ENCODE measurements at places on chromosomes 6 and 20. TPM values are rescaled to one million over a fixed set of nuclear protein-coding genes. Genes with fewer than 3 reads are reported as not detected.

- H3K27ac ChIP-seq, result no peak overlapping the region
- H3K36me3 ChIP-seq, result no peaks in the 10 kb centered on the region
- DNase-seq, result no peak
- peaks cover 30% of the 10 kb centered on the region for H3K27me3 ChIP-seq
- no peaks in the 10 kb centered on the region for H3K4me1 ChIP-seq
- H3K4me3 ChIP-seq, result no peak overlapping the region
Observed at GRCh38 chr20:56002908-56003800, 2.2 kb downstream of the CBLN4 start.

DNA sequence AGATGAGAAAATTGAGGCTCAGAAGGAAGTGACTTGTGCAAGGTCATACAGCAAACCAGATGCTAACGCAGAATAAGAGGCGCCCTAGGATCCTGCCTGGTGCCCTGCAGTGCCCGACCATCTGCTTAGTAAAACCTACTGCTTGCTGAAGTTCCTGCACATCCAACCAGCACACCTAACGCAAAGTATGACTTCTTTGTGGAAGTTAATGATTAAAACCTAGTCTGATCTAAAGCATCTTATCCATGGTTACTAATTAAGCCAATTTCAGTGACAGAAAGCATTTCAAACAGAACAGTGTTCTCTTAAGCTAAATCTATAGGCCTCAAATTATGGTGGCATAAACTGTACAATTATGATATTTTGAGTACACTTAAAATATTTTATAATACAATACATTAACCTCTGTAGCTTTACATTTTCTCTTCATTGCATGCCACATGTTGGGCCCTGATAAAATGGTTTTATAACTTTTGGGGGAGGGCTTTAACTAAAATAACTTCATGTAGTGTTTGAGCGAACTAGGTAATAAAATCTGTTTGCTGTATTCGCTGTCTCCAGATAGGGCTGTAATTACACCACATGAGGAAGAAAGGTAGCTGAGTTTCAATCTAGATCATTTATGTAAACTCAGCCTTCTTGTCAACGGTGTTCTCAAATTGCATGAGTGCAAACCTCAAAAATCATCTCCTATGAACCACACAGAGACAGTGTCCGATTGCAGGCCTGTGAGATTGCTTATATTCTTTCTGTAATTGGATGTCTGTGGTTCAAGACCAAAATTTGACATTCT, 37.5 kb upstream of the BEND3 start:
- H3K4me3 ChIP-seq, result no peak overlapping the region
- no peak overlapping the region for H3K27ac ChIP-seq
- H3K36me3 ChIP-seq, result no peaks in the 10 kb centered on the region
- H3K27me3 ChIP-seq, result no peaks in the 10 kb centered on the region

GRCh38 chr20:41142919-41143318, 5.6 kb downstream of the PLCG1 start:
- H3K27ac ChIP-seq, result peak overlapping the region; percentile 98
- H3K4me1 ChIP-seq, result peaks cover 94% of the 10 kb centered on the region
- no peak for DNase-seq
- peaks cover 24% of the 10 kb centered on the region for H3K36me3 ChIP-seq
- peak overlapping the region; percentile 9 for H3K4me3 ChIP-seq
- H3K27me3 ChIP-seq, result no peaks in the 10 kb centered on the region

- H3K4me1 ChIP-seq, result no peaks in the 10 kb centered on the region
- no peaks in the 10 kb centered on the region for H3K27me3 ChIP-seq
- H3K4me3 ChIP-seq, result no peak overlapping the region
- H3K27ac ChIP-seq, result no peak overlapping the region
- DNase-seq, result no peak
Observed at GRCh38 chr6:53011979-53012378, 16.9 kb upstream of the GSTA4 start.

- no peak for DNase-seq
- H3K36me3 ChIP-seq, result peaks cover 37% of the 10 kb centered on the region
- no peak overlapping the region for H3K4me3 ChIP-seq
- H3K4me1 ChIP-seq, result no peaks in the 10 kb centered on the region
- H3K27ac ChIP-seq, result no peak overlapping the region
- H3K27me3 ChIP-seq, result no peaks in the 10 kb centered on the region
Observed at GRCh38 chr20:38007526-38007925, 25.7 kb downstream of the TTI1 start.

- no peak overlapping the region for H3K27ac ChIP-seq
- no peak for DNase-seq
- H3K4me1 ChIP-seq, result no peaks in the 10 kb centered on the region
- H3K27me3 ChIP-seq, result no peaks in the 10 kb centered on the region
- no peaks in the 10 kb centered on the region for H3K36me3 ChIP-seq
- H3K4me3 ChIP-seq, result no peak overlapping the region
Observed at GRCh38 chr6:137416376-137417109, 77.7 kb downstream of the OLIG3 start.

DNA sequence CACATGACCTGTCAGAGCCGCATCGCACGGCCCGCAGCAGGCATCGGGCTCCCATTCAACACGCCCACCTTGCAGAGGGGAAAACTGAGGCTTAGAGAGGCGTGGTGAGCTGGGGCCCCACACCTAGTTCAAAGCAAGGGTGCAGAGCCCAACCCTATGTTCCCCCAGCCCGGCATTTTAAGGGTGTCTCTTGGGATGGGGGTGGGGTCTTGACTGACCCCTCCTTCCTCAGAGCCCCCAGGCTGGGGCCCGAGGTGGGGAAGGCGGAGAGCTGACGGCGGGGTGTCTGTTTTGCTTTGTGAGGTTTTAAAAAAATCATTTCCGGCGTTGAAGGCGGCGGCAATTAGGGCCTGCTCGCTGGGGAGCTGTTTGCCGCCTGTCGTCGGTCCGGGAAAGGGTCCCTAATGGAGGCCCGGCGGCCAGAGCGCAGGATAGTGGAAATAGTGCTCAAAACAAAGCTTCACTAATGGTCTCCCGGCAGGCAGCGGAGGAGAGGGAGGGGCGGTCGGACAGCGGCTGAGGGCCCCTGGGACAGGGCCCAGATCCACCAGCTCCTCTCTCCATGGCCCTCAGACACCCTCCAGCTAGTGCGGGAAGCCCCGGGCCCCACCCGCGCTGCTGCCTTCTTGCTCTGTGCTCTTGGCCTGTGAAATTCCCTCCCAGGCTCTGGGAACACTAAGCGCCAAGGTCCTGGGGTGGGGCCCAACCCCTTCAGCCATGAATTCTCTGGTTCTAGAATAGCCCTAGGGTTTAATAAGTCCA, 11.9 kb downstream of the VSTM2L start:
- H3K27ac ChIP-seq, result peak overlapping the region; percentile 64
- peak overlapping the region; percentile 13 for H3K4me3 ChIP-seq
- H3K36me3 ChIP-seq, result no peaks in the 10 kb centered on the region
- H3K27me3 ChIP-seq, result peaks cover 79% of the 10 kb centered on the region

- peak overlapping the region; percentile 26 for H3K27ac ChIP-seq
- no peaks in the 10 kb centered on the region for H3K36me3 ChIP-seq
Observed at GRCh38 chr20:62875419-62876361, 14.1 kb upstream of the TCFL5 start.

DNA sequence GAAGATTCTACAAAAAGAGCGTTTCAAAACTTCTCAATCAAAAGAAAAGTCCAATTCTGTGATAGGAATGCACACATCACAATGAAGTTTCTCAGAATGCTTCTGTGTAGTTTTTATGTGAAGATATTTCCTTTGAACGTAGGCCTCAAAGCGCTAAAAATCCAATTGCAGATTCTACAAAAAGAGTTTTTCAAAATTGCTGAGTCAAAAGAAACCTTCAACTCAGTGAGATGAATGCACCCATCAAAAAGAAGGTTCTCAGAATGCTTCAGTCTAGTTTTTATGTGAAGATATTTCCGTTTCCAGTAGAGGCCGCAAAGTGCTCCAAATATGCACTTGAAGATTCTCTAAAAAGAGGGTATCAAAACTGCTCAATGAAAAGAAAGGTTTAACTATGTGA, 319.7 kb upstream of the DEFB115 start:
- no peaks in the 10 kb centered on the region for H3K36me3 ChIP-seq
- H3K4me3 ChIP-seq, result no peak overlapping the region
- H3K27ac ChIP-seq, result no peak overlapping the region
- H3K27me3 ChIP-seq, result no peaks in the 10 kb centered on the region

GRCh38 chr6:104771258-104771832, 88.4 kb downstream of the HACE1 start:
- no peak overlapping the region for H3K4me3 ChIP-seq
- no peak overlapping the region for H3K27ac ChIP-seq
- no peaks in the 10 kb centered on the region for H3K36me3 ChIP-seq

DNA sequence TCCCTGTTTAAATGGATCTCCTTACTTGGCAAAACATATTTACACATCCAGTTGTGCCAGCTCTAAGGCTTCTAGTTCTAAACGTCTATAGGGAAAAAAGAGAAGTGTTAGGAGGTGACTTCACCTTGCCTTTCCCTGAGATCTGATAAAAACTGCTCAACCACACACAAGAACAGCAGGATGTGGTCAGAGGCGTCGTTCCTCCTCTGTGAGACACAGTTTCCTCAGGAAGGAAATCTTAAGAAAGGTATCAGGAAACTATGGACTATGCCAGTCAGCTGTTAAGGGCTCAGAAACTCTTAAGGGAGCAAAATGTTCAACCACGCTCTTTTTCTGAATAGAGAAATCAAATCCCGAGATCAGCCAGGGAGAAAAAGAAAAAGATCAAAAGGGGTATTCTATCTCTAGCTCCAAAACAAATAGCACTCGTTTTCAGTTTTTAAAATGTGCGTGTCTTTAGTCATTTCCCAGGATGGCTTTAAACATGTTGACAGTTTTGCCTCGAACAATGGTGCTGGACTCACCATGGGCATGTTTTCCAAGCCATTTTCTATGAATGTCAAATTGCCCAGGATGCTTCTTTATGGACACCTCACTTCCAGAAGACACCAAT, 154.5 kb downstream of the HACE1 start:
- no peak overlapping the region for H3K27ac ChIP-seq
- H3K36me3 ChIP-seq, result no peaks in the 10 kb centered on the region
- DNase-seq, result peak; percentile 63

- H3K4me1 ChIP-seq, result no peaks in the 10 kb centered on the region
- no peaks in the 10 kb centered on the region for H3K36me3 ChIP-seq
- DNase-seq, result no peak
- no peak overlapping the region for H3K27ac ChIP-seq
Observed at GRCh38 chr6:159490298-159490937, 202.6 kb downstream of the SOD2 start.

DNA sequence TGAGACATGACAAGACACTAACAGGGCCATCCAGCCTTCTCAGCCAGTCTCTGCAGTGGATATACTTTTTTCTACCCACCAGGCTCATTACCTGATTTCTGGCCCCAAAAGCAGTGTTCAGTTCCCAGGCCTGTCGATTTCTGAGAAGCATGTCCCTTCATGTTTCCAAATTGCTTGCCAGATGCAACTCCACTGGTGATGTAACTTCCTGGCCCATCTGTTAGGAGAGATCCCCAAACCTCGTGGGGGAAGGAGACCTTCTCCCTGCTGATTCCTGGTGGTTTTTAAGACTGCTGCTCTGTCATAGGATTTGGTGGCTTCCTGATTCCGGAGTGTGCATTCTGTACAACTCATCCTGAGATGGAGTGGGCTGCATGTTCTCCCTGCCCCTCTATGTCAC, 31.6 kb upstream of the MRPS10 start:
- no peak overlapping the region for H3K27ac ChIP-seq
- H3K27me3 ChIP-seq, result no peaks in the 10 kb centered on the region
- DNase-seq, result no peak
- no peak overlapping the region for H3K4me3 ChIP-seq
- peaks cover 32% of the 10 kb centered on the region for H3K36me3 ChIP-seq

GRCh38 chr20:23119456-23120216, 33.5 kb upstream of the CD93 start:
- H3K36me3 ChIP-seq, result no peaks in the 10 kb centered on the region
- no peak overlapping the region for H3K4me3 ChIP-seq
- H3K27me3 ChIP-seq, result no peaks in the 10 kb centered on the region
- H3K27ac ChIP-seq, result no peak overlapping the region
- no peak for DNase-seq
- peaks cover 21% of the 10 kb centered on the region for H3K4me1 ChIP-seq

GRCh38 chr20:17557675-17558006, 12.2 kb upstream of the DSTN start:
- H3K27ac ChIP-seq, result no peak overlapping the region
- H3K27me3 ChIP-seq, result no peaks in the 10 kb centered on the region
- H3K4me3 ChIP-seq, result no peak overlapping the region

- no peak for DNase-seq
- H3K27ac ChIP-seq, result no peak overlapping the region
- no peaks in the 10 kb centered on the region for H3K36me3 ChIP-seq
- no peaks in the 10 kb centered on the region for H3K27me3 ChIP-seq
Observed at GRCh38 chr20:2851086-2851485, 10.5 kb downstream of the VPS16 start.

IPCEF1 gene
- total RNA-seq, result 13.1 TPM

SLC17A5 gene
- total RNA-seq, result 5.4 TPM

HLA-DQB1 gene
- total RNA-seq, result 336 TPM

PLAGL1 gene
- total RNA-seq, result 5.4 TPM

MEP1A gene
- 0.14 TPM for total RNA-seq

DCDC2 gene
- total RNA-seq, result 0.19 TPM

SRMS gene
- 0.05 TPM for total RNA-seq

SLC32A1 gene
- total RNA-seq, result not detected

PPIL6 gene
- 1.3 TPM for total RNA-seq

COL10A1 gene
- total RNA-seq, result 0.24 TPM

DOK5 gene
- 0.76 TPM for total RNA-seq

ID1 gene
- 39.4 TPM for total RNA-seq

DEFB132 gene
- not detected for total RNA-seq

RBPJL gene
- not detected for total RNA-seq

MICA gene
- total RNA-seq, result 5.6 TPM

HEY2 gene
- 0.24 TPM for total RNA-seq

SENP6 gene
- total RNA-seq, result 64.0 TPM

PNLDC1 gene
- total RNA-seq, result 0.28 TPM

AKAP12 gene
- total RNA-seq, result 14.4 TPM
